ENCODE measurements at places on chromosomes 4 and X.

DNA sequence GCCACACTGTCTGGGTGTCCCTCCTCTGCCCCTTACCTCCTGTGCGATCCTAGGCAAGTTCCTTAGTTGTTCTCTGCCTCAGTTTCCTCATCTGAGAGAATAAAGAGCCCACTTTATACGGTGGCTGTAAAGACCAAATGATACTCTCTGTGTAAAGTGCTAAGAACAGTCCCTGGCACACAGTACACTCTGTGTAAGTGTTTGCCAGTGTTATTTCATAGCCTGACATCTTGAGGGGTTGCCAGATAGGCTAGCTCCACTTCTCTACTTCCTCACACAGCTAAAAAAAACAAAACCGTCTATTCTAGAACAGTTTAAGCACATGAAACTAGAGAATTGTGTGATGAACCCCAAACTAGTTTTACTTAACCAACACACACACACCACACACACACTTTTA lies 17.1 kb downstream of the SPON2 start:
- DNase-seq, result no peak

GRCh38 chrX:108353452-108353851 lies 84.8 kb downstream of the COL4A6 start:
- no peak for DNase-seq

DNA sequence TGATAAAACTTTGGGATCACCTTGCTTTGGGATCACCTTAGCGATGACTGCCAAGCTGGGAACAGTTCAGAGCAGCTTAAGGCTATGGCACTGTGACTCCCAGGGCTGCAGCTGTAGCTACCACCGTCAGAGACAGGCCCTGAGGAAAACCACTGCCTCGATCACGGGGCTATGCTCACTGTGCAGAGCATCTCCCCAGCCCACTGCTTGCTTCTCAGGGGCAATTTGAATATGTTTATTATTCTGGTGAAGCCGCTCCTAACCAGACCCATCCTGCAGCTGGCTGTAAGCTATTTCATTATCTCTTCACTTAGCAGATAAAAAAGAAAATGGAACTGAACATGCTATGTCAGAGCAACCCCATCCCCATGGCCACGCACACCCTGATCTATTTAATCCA lies 328.5 kb downstream of the EVC2 start:
- DNase-seq, result no peak

- no peak for DNase-seq
These were observed 26.2 kb downstream of the YY2 start for GRCh38 chrX:21881881-21882574.

DNA sequence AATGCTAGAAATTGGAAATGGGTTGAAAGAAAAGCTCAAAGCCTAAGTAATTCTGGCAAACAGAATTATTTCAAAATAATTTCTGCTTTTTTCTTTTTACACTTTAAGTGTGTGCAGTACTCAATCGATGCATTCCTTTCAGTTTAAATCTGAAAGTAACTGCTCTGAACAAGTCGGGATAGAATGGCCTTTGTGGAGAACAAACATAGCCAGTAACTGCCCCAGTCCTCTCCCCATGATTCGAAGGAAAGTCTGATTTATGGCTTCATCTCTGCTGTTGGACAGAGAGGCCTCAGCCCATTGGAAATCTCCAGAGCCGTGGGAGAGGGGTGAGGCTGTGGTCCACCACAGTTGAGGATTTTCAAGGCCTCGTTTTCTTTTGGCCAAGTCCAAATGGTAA lies 174.0 kb upstream of the TLL1 start:
- no peak for DNase-seq

DNA sequence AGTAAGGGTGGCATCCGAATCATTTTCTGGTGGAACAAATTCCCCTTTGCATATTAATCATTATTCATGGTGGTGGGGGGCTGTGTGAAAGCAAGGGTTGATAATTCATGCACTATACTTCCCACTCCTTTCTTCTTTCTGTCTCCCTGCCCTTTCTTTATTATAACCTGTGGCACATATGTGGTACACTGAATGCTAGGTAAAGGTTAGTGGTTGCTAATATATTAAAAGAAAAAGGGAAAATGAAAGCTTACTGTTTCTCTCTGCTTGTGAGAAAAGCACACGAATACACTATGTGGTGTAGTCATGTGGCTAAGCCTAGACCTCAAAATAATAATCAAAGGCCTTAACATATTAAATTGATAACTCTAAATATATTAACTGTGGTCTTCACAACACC lies 178.4 kb upstream of the RPS6KA3 start:
- DNase-seq, result no peak

GRCh38 chr4:129179276-129179675 lies 83.3 kb downstream of the C4orf33 start:
- no peak for DNase-seq

DNA sequence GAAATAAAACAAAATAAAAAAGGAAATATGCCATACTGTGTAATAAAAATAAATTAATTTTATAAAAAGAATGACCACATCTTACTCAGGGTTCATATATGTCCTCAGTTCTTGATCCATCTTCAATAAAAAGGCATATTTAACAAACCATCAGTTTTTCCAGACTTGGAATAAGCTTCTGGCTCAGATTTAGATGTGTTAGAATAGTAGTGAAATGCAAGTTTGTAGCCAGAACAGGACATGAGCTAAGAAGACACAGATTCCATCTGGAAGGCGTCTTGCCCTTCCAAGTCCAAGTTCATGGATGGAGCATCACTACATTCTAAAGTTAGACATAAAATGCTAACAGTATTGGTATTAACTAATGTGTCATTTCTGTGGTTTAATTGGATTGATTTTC lies 10.3 kb upstream of the LSM6 start:
- no peak for DNase-seq

GRCh38 chr4:120630427-120630826 lies 292.1 kb downstream of the PRDM5 start:
- DNase-seq, result no peak

DNA sequence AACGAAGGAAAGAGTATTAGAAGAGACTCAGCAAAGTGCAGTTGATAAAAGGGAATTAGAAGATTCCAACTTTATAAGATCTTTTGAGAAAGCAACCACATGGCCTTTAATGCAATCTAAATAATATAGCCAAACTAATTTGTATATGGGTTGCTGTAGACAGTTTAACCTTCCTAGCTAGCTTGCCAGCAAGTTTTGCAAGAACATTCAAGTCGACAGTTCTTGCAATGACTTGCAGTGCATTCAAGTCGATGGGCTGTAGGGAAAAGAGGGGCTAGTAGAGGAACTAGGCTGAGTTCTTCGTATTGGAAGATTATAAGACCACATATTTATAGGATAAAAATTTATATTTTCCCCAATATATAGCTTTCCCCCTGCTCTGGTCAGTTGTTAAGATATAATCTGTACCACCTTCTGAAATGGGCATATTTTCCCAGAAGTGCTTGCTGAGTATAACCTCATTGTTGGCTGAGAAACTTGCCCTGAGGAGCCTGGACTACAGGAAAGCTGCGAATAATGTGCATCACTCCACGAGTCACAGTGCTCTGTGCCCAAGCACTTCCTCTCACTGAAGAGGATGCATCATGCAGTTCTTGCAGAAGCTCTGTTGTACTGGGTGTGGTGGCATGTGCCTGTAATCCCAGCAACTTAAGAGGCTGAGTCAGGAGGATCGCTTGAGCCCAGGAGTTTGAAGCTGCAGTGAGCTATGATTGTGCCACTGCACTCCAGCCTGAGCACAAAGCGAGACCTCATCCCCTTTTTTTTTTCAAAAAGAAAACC lies 56.7 kb downstream of the DOCK11 start:
- DNase-seq, result no peak

GRCh38 chrX:1591863-1592469 lies 562 bp downstream of the AKAP17A start:
- DNase-seq, result no peak

DNA sequence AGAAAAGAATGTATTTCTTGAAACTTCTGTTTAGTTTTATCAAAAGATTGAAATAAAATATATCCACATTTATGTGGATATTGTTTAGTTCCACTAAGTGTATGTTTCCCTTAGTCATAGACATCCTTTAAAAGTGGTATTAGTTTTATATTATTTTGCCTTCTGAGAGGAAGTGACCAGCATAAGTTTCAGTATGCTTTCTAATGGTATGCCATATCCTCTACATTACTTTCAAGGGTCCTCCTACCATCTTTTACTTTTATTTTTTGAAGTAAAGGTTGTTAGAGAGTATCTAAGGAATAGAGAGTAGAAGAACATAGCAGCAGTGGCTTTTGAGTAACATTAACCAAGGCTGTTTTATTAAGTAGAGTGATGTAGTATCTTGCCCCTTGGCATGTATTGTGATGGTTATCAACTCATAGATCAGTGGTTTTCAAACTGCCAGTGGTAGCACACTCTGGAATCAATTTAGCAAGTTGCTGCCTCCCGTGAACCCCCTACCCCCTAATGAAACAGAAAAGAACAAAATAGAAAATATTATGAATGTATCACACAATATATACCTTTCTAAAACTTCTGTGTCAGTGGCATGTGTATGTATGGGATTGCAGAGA lies 44.8 kb downstream of the RBPJ start:
- no peak for DNase-seq

- DNase-seq, result no peak
These were observed 19.4 kb upstream of the KLHL8 start for GRCh38 chr4:87239821-87240220.

DNA sequence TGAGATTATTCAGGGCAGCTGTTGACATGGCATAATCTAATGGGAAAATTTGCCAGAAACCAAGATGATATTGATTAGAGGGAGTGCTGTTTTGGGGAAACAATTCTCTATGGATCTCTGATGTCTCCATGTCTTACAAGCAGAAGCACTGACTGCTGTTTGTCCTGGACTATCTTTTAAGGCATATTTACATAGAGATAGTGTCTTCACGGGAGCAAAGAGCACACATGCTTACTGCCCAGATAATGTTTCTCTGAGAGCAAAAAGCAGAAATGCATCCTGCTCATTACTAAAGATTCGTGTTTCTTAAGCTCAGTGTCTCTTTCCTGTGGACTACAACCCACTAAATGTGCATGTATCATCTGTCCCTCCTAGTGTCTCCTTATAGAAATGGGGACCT lies 41.3 kb upstream of the GLRA3 start:
- no peak for DNase-seq

DNA sequence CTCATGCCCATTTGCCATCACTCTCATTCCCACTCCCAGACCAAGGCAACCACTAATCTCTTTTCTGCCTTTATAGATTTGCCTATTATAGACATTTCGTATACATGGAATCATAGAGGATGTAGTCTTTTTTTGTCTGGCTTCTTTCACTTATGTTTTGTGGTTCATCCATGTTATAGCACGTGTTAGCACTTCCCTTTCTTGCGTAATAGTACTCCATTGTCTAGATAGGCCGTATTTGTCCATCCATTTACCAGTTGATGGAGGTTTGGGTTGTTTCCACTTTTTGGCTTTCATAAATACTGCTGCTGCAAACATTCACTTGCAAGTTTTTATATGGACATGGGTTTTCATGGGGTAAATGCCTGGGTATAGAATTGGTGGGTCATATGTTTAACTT lies 48.4 kb downstream of the KIF4A start:
- DNase-seq, result no peak

GRCh38 chr4:186724058-186724863 lies 605 bp upstream of the FAT1 start:
- no peak for DNase-seq

GRCh38 chr4:81783558-81783957 lies 311.9 kb upstream of the RASGEF1B start:
- no peak for DNase-seq

DNA sequence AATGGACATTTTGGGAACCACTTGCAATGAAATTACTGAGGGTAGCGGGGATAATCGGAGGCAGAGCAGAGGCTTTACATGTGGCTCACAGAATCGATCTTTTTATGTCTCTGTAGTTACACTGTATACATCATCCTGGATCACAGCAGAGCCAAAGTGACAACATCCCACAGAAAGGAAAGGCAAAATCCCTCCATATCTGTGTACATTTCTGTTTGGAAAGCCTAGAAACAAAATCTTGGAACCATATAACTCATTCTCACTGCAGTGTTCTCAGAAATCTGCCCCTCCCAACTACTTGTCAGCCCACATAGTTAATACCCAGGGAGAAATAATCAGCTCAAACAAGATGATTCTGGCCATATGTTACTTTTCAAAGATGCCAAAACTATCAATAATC lies 211.6 kb downstream of the DCLK2 start:
- no peak for DNase-seq

GRCh38 chrX:123075947-123076561 lies 108.0 kb upstream of the GRIA3 start:
- DNase-seq, result no peak

GRCh38 chr4:27154706-27155105 lies 294.1 kb downstream of the STIM2 start:
- no peak for DNase-seq

DNA sequence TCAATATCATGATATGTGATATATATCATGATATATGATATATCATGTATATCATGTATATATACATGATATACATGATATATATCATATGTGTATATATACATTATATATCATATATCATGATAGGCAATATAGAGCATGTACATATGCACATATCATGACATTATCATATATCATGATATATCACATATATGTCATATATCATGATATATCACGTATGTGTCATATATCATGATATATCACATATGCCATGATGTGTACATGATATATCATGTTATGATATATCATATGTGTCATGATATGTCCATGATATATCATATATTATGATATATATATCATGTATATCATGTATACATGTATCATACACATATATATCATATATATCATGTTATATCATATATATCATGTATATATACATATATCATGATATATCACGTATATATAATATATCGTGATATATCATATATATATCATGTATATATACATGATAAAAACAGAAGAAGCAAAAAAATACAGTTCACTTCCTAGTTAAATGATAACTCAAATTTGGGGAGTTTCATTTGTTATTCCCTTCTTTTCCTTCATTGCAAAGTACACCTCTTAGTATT lies 670.1 kb upstream of the EPHA5 start:
- no peak for DNase-seq

DNA sequence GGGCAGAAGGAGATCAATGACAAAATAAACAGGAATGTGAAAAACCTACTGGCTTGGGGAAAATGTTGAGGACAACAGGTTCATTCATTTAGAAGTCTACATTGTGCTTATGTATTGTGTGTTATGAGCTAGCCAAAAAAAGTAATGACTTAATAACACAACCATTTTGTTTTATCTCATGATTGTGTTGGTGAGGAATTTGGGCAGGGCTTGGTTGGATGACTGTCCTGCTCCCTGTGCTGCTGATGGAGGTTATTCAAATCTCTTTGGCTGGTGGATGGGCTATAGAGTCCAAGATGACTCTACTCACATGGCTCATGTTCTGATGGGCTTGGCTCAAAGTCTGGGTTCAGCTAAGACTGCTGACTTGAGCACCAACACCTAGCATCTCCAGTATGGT lies 116.3 kb downstream of the HS3ST1 start:
- no peak for DNase-seq

DNA sequence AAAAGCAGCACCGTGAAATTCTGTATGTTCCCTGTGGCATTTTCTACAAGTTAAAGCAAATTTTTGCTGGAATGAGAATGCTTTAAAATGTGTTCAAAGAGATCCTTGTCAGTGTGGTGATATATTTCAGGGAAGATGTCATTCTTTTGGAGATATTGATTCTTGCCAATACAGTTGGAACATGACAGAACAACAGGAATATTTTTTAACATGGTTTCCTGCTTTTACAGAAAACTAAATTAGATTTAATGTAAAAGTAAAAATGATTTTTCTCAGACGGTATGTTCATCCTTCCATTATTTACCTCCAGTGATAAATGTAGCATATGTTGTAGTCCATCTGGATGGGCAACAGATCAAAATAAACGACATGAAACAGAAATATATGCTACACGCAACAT lies 474.8 kb downstream of the TMA16 start:
- DNase-seq, result no peak

All from stimulated activated CD4-positive, alpha-beta T cell treated with anti-CD3 and anti-CD28 coated beads, Interleukin-12 subunit alpha, Interleukin-12 subunit beta, amount 100 ng/mL, for 48 hours (primary cell).